ENCODE measurements at places on chromosomes 6 and 20.
A peak's percentile ranks its signal among the peaks of the same experiment; 100 is the strongest.

- no peak for DNase-seq
Measured at GRCh38 chr20:35598476-35598875, 17.2 kb upstream of the SPAG4 start.

DNA sequence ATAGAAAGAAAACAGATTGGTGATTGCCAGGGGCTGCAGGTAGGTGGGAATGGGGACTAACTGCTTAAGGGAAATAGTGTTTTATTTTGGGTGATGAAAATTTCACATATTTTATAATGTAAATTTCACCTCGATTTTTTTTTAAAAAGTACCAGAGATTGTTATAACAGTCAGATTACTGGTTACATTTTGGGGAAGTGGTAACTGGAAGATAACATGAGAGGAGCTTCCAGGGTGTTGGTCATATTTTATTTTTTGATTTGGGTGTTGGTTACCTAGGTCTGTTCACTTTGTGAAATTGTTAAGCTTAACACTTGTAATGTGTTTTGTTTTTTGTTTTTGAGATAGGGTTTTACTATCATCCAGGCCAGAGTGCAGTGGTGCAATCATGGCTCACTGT, 17.2 kb upstream of the CRIP3 start:
- no peak for DNase-seq

- DNase-seq: no peak
Measured at GRCh38 chr6:170438861-170439260, 114.2 kb downstream of the PSMB1 start.

DNA sequence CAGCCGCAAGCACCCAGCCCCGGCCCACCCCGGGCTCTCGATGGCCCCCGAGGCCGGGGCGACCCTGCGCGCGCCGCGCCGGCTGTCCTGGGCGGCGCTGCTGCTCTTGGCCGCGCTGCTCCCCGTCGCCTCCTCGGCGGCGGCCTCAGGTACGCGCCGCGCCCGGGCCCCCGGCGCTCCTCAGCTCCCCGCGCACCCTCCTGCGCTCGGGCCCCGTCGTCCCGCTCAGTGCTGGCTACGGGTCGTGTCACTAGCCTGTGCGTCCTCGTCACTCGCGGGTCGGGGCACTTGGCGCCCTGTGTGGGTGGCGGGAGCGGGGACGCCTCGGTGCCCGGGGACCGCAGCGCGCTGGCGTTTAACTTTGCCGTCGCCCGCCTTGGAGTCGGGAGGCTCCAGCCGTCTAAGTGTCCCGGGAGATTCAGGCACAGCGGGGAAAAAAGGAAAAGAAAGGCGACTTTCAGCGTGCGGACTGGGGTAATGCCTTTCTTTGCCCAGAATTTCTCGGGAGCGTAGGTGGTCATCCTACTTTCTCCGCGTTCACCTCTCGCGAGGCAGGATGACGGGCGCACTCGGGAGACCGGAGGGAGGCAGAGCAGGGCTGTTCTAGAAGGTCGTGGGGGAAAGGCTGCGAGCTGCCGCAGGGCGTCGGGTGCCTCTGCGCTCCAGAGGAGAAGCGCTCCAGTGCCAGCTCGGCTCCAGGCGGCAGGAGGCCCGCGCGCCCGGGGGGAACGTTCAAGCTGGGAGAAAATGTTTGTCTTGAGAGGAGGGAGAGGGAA, 545 bp downstream of the FNDC1 start:
- DNase-seq: no peak

DNA sequence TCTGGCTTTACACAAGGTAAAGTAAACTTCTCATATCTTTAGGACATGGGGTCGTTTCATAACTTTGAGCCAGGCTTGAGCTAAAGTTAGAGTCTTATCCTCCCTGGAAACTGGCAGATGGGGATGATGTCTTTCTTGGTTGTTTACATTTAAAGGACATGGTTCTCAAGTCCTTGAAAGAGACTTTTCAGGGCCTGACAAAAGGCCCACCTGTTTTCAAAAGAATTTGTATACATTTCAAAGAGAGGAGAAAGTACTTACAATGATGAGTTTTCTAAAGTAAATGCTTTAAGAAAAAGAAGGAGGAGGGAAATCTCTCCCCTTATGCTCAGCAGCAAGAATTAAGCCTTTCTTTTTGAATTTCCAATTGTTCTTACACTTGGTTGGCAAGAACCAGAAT, 45.7 kb upstream of the TINAG start:
- no peak for DNase-seq

GRCh38 chr6:96101564-96101963, 85.8 kb downstream of the FUT9 start:
- DNase-seq: no peak

GRCh38 chr20:62159839-62160238, 16.3 kb downstream of the SS18L1 start:
- peak; percentile 74 for DNase-seq

DNA sequence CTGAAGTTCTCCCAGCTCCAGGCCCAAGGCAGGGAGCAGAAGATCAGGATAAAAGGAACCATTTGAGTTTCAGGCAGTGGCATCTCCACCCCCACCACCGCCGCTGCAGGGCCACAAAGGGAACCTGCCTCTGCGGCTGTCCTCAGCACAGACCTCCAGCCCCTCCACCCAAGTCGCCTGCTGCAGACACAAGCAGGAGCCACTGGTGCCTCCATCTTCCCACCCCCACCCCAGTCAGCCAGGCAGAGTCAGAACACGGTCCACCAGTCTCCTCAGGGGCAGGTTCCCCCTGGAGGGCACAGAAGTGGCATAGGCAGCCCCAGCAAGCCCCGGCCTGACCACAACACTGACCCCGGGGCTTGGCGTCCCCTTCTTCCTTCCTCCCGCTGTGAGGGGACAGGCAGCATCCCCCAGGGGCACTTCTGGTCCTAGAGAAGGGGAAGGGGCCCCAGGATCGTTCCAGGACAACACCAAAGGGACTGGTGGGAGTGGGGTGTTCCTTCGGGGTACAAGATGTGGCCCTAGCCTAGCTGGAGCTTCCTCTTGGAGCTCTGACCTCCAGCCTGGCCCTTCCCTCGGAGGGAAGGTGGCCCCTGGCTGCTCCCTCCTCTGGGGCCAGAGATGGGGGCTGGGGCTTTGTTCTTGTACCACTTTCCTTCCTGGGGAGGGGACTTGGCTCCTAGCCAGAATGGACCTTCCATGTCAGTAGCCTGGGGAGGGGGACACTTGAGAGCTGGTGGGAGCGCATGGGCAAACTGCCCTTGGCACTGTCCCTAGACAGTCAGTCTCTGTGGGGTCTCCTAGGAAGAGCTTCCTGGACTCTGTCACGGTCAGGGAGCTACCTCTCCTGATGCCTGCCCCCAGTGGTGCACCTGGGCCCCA, 36.0 kb downstream of the YTHDF1 start:
- no peak for DNase-seq

DNA sequence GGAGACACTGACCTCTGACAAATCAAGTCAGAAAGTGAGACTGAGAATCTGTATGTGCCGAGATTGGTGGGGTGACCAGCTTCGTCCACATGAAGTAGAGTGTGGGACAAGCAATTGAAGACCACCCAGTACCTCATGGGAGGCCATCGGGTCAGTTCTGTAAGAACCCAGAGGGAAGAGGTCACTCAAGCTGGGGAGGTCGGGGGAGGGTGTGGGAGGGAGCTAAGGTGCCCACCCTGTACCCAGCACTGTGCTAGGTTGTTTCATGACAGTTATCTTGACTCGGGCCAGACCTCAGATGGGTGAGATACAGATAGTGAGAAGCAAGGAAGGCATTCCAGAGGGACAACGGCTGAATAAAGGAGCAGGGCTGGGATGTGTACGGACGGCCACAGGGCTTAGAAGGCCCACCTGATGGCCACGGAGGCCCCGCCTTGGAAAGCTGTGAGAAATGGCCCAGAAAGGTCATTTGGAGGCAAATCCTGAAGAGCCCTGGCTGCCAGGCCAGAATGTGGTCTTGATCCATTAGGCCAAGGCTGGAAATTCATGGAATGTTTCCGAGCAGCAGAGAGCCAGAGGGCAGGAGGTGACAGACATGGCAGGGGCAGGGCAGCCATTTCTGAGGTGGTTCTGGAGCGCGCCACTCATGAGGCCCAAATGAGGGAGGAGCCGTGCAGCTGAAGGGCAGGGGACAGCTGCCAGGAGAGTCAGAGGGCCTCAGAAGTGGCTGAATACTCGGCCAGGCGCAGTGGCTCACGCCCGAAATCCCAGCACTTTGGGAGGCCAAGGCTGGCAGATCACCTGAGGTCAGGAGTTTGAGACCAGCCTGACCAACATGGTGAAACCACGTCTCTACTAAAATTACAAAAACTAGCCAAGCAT, 7.7 kb downstream of the MMP24OS start:
- DNase-seq: no peak
